Activated CD4-positive, alpha-beta T cell treated with anti-CD3 and anti-CD28 coated beads for 24 hours (primary cell): ENCODE measurements at places on chromosomes 7 and 10.

DNA sequence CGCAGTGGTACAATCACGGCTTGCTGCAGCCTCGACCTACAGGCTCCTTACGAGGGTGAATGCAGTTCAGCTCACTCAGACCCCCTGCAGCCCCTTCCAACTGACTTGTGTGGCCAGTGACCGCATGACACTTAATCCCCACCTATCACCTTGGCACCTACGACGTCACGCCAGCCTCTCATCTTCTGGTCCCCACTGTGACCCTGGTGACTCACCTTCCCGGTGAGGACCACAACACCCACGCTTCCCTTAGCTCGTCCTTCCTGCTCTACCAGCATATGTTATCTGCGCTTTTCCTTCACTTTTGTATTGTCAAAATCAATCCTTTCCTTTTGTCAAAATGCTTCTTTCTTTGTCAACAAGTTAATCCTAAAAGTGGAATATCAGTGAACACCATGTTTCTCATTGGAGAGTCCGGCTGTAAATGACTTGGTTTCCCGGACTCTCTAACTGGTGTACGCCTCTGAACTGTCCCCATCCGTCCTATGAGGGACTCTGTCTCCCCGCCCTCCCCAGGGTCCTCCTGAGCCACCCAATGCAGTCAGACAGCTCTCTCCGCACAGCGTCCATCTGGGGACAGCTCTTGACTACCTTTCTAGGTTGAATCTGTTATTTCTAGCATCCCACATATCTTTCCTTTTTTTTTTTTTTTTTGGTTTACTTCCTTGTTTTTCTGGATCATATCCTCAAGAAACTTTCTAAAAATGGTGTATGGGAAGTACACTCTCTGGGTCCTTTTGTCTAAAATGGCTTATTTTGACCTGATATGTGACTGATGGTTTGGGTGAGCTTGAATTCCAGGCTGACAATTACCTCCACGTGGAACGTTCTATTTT, 37.3 kb downstream of the CFAP46 start:
- no peak for DNase-seq

- no peak for DNase-seq
Observed at GRCh38 chr7:158108646-158109293, 478.9 kb downstream of the PTPRN2 start.

- DNase-seq: no peak
Observed at GRCh38 chr7:81707196-81707595, 62.7 kb downstream of the HGF start.

- no peak for DNase-seq
Observed at GRCh38 chr7:98495200-98495955, 94.5 kb upstream of the BAIAP2L1 start.

- no peak for DNase-seq
Observed at GRCh38 chr7:23234569-23235296, 11.8 kb upstream of the GPNMB start.

- no peak for DNase-seq
Observed at GRCh38 chr10:49644035-49644646, 30.3 kb downstream of the CHAT start.

GRCh38 chr7:75878769-75879611, at the start of gene RHBDD2:
Gene RHBDD2 (plus strand): TSS chr7:75879034. CDS start chr7:75879083, 49 bp downstream.
- DNase-seq: peak; percentile 98

DNA sequence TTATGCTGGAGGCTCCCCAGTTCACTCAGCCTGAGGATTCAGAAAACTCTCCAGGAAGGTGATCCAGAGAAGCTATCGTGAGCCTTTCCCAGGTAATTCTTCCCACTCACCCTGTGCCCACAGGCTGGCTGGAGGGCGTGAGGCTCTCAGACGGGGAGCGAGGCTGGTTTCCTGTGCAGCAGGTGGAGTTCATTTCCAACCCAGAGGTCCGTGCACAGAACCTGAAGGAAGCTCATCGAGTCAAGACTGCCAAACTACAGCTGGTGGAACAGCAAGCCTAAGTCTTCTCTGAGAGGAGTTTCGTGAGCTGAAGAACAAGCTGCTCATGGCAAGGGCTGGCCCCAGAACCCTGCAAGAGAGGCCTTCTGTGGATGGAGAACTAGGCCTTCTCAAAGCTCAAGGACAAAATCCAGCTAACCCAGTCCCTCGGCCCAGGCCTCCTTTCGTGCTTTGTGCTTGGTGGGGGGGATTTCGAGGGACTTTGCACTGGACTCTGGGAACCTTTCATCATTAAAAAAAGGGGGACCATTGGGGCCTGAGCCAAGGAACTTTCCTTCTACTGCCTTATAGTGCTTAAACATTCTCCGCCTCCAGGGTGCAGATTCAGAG, 23.6 kb downstream of the NOBOX start:
- DNase-seq: no peak

- no peak for DNase-seq
Observed at GRCh38 chr7:124764847-124765400, 668 bp downstream of the GPR37 start.

DNA sequence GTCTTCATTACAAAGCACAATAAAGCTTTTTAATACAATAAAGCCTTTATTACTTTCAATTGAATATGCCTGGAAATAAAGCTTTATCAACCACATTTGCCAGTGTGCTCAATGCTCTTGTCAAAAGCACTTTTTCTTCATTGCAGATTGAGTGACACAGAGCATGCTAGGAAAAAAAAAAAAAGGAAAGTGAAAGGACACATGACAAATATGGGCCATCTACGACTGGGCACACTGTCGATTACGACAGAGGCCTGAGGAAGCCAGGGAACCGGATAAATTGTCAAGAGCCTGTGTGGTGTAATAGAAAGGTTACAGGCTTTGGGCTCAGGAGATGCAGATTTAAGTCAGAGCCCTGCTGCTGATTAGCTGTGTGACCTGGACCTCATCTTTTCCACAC, 84.8 kb upstream of the LRGUK start:
- DNase-seq: no peak

DNA sequence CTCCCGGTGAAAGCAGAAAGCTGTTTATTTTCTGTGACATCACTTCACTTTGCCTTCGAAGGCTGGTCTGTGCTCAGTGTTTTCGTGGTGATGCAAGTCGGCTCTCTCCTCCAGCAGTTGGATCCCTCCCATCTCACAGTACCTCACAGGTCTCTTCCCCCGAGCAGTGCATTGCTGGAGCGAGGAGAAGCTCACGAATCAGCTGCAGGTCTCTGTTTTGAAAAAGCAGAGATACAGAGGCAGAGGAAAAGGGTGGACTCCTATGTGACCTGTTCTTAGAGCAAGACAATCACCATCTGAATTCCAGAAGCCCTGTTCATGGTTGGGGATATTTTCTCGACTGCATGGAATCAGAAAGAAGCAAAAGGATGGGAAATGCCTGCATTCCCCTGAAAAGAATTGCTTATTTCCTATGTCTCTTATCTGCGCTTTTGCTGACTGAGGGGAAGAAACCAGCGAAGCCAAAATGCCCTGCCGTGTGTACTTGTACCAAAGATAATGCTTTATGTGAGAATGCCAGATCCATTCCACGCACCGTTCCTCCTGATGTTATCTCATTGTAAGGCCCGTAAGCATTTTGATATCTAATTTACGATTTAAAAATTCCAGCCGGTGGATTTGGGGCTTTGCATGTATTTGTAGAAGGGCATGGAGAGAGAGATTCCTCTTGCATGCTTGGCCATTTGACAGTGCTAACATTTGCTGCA, at the start of gene LGI1:
Gene LGI1 (plus strand): TSS at position 136 of the 707 bp plus-strand sequence. CDS start 209 bp downstream, at position 345.
- DNase-seq: no peak

DNA sequence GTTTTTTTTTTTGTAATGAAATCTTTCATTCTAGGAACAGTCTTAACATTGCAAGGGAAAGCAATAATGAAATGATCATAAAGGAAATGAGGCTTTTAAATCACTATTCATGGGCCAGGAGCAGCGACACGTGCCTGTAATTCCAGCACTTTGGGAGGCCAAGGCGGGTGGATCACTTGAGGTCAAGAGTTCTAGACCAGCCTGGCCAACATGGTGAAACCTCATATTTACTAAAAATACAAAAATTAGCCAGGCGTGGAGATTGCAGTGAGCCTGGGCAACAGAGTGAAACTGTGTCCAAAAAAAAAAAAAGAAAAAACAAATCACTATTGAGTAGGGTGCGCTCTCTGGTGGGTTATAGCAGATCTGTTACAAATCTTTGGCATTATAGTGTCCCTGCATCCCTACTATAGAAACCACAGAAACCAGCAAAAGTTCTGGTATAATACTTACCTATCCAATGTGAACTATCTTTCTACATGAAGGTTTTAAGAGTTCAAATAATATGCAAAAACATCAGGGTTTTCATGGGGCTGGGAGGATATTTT, 72.1 kb downstream of the GLI3 start:
- DNase-seq: no peak

- DNase-seq: no peak
Observed at GRCh38 chr7:17556247-17556956, 257.9 kb downstream of the AHR start.

DNA sequence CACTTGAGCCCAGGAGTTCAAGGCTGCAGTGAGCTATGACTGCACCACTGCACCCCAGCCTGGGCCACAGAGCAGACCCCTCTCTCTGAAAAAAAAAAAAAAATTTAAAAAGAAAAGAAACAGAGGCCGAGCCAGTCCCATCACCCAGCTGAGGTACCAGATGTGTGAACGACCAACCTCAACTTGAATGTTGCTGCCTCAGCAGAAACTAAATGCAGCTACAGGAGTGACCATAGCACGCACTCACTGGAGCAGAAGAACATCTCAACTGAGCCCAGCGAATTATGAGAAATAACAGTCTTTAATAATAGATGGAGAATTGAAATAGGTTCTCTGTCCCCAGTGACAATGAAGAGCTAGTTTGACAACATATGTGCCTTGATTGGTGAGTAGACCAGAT, 53.1 kb upstream of the ST8SIA6 start:
- DNase-seq: no peak

GRCh38 chr7:10104292-10104691, 869.4 kb upstream of the PHF14 start:
- DNase-seq: no peak

DNA sequence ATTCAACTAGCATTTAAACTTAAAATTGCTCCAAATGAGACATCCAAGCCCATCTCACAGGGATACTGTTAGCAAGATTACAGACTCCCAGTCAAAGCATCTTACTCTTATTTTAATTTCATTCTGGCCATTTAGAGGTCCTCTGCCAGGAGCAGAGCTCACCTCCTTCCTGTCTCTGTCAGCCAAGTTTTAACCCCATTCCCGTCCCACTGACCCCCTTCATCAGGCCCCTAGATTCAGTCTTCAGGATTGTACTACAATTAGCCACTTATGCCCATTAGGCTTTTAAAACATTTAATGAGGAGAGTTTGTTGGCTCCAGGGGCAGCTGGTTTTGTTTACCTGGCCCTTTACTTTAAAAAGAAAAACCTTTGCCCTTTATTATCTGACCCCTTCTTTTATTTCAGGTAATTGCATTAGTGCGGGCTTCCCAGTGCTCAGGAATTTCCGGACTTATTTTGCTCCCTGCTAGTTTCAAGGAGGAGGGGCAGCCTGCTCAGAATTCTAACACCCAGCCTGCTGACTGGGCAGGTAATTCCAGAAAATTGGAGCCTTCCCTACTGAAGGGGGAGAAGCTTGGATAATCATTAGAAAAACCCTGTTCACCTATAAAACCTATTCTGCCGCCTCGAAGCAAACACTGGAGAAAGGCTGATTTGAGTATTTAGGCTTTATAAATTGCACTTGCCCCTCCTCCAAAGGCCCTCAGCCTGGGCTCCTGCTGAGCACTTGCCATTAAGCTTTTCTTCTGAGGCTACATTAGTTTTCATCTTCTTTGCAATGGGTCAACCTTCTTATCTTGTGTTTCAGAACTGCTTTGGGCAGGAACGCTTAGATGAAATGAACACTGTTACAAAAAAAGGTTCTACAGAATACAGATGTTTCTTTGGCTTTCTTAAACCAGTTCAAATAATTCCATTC, 200.5 kb upstream of the HPS1 start:
- no peak for DNase-seq
